ENCODE measurements at places on chromosomes 3 and 15.

DNA sequence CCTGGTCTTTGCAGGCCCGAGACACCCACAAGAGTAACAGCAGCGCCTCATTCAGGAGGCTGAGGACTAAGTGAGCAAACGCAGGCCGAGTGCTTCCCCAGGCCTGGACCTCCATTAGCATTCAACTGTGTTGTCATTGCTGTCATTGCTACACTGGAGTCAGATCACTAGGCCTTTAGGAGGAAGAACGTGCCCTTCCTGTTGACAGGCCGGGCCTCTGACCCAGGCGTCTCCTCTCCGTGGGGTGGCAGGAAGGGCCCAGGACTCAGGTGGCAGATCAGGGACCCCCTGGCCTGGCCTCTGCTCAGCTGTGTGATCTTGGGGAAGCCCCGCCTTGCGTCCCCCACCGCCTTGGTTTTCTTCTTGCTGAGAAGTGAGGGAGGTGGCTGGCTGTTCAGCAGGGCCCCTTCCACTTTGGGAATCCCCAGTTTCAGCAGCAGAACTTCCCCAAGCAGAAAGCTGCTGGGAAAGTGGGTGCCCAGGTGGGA lies 19.1 kb downstream of the ZDHHC19 start:
- no peak for DNase-seq

GRCh38 chr3:183033746-183034145 lies 53.4 kb upstream of the DCUN1D1 start:
- no peak for DNase-seq

DNA sequence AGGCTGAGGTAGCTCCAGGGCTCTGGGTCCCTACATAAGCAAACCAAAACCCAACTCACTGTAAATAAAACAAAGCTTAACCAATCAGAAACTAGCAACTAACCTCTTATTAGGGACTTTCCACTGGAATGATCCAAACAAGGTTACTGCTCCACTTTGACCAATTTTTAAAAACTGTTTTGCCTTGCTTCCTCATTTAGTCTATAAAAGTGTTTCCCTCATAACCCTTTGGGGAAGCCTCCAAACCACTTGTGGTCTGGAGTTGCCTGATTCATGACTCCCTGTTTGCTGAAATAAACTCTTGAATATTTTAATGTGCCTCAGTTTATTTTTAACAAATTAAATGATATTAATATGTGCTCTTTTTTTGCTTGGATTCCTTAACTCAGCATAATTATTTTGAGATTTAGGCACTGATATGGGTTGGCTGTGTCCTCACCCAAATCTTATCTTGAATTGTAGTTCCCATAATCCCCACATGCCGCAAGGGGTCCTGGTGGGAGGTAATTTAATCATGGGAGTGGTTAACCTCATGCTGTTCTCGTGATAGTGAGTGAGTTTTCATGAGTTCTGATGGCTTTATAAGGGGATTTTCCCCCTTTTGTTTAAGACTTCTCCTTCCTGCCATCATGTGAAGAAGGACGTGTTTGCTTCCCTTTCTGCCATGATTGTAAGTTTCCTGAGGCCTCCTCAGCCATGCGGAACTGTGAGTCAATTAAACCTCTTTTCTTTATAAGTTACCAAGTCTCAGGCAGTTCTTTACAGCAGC lies 90.6 kb downstream of the CD200R1L start:
- DNase-seq = no peak

- no peak for DNase-seq
These were observed 20.4 kb downstream of the CD200 start for GRCh38 chr3:112353365-112353764.

DNA sequence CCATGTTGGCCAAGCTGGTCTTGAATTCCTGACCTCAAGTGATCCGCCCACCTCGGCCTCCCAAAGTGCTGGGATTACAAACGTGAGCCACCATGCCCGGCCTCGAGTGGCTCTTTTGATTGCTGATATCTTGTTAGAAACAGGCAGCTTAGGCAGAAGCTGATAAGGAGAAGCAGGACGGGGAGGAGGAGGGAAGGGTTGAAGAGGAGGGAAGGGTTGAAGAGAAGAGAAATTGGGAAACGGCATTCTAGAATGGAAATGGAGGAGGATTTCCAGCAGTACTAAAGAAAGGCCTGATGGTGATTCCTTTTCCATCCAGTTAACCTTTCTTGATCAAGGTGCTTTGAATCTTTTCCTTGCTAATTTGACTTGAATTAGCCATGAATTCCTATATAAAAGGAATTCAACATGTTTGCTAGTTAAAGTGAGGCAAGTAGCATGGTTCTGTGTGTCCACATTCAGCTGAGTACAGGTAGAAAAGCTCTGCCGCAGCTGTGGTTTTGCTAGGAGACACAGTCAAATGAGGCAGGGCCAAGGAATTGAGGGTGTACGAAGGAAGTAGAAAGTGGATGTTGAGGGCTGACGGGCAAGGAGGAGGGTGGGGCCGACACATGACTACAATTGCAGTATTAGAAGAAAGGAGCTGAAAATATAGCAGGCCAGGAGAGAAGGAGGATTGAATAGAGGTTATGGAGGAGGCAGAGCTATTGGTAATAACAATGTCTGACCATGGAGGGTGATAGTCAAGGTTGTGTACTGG lies 27.2 kb upstream of the ATP1B3 start:
- no peak for DNase-seq

DNA sequence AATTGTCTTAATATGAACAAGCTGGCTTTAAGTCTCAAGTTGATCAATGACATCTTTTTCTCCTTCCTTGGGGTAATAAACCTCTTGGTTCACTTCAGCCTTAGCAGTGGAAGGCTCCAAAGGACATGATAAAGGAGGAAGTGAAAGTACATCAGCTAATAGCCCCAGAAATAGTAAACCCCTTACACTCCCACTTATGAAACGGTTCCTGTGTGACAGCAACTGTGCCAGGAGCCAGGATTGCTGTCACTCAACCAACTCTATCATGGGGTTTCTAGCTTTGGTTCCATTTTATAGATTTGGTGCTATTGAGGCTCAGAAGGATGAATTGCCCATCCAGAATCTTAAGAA lies 216.7 kb downstream of the ABHD5 start:
- DNase-seq = no peak

- DNase-seq = no peak
These were observed 32.4 kb downstream of the CCDC12 start for GRCh38 chr3:46944191-46944590.

GRCh38 chr3:100069472-100069871 lies 44.8 kb downstream of the FILIP1L start:
- DNase-seq = no peak

DNA sequence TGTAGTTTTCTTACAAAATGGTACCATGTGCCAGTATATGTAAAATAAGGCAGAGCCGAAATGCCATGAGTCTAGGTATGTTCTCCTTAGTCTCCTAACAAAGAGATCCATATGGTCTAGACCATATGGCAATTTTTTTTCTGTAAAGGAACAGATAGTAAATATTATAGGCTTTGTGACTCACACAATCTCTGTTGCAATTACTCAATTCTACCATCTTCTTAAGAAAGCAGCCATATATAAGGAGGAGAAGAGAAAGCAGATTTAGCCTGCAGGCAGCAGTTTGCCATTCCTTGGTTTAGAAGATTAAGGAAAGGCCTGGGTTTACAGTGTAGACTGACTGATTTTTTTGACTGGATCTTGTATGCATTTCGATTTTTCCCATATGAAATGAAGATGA lies 16.3 kb upstream of the BBX start:
- DNase-seq = no peak

- DNase-seq = no peak
These were observed 378.7 kb upstream of the TGFBR2 start for GRCh38 chr3:30227571-30228301.

GRCh38 chr3:135500034-135500433 lies 465.5 kb upstream of the PPP2R3A start:
- no peak for DNase-seq

DNA sequence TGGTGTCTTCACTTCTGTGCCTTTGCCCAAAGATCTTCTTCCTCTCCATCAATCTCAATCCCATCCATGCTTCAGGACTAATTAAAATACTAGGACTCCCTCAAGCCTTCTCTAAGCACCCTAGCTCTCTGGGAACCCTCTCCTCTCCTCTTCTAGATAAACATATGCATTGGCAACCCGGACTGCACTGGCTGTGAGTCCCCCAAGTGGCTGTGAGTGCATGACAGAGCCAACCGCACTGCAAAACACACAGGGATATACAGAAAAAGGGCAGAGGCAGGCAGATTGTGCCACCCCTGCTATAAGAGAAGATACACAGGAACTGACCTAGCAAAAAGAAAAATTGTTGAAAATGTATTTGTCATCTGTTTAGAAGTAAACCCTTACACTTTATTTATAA lies 457.1 kb downstream of the MFSD1 start:
- DNase-seq = no peak

DNA sequence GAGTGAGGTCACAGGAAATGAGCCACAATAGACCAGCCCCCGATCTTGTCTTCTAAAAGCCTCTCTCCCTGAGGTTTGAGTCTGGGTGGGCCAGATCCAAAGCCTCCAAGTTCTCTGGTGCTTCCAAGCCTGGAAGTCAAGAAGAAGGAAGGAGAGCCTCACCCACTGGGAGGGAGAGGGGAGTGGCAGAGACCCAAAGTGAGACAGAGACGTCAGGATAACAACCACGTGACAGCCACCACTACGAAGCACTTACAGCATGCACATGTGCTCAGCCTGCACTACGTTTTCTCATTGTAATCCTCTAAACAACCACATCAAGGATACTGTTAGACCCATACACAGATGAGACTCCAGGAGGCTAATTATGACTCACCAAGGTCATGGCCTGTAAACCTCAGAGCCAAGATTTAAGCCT lies 197.3 kb upstream of the LINGO1 start:
- DNase-seq = no peak

DNA sequence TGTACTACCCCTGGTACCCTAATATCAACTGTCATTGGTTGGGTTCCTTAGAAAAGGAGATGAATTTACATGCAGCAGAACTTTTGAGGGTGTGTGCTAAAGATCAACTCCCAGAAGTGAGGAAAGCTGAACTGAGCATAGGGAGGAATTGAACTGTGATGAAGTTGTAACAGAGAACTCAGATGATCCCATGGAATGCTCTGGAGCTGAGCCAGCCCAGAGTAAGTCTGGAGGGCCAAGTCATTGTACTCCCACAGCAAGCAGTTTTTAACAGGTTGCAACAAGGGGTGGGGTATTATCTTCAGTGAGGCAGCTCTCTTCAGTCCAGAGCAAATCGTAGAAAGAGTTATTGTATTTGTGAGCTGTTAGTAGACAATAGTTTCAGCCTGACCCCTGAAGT lies 572.3 kb downstream of the PYDC2 start:
- no peak for DNase-seq

DNA sequence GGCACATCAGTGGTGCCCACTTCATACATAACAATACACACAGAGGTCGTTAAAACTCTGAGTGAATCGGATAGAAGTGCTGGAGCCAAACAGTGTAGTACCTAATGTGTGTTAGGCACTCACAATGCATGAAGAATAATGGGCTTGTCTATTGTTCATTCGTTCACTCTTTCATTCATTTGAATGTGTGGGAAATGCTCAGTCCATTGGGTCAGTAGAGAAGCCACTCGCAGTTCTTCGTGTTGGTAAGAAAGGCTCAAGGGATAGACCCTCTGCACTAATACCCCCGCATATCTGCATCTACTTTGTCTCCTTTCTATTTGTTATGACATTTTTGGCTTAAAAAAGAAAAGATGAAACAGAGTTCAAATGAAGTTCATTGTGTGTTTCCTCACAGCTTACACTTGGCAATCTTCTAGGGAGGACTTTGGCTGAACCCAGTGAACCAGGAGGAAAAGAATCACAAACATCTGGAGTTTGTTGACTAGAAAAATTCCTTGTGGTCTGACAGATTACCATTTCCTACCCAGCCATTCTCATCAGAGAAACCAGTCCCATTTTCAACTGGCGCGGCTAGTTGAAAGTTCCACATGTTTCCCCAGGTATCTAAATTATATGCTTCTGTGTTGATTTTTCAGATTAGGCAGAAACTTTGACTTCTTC lies 32.8 kb upstream of the MFSD1 start:
- DNase-seq = no peak

- DNase-seq = no peak
These were observed 92.5 kb downstream of the HMG20A start for GRCh38 chr15:77513226-77513625.

GRCh38 chr3:64349551-64349950 lies 124.3 kb upstream of the PRICKLE2 start:
- DNase-seq = no peak

DNA sequence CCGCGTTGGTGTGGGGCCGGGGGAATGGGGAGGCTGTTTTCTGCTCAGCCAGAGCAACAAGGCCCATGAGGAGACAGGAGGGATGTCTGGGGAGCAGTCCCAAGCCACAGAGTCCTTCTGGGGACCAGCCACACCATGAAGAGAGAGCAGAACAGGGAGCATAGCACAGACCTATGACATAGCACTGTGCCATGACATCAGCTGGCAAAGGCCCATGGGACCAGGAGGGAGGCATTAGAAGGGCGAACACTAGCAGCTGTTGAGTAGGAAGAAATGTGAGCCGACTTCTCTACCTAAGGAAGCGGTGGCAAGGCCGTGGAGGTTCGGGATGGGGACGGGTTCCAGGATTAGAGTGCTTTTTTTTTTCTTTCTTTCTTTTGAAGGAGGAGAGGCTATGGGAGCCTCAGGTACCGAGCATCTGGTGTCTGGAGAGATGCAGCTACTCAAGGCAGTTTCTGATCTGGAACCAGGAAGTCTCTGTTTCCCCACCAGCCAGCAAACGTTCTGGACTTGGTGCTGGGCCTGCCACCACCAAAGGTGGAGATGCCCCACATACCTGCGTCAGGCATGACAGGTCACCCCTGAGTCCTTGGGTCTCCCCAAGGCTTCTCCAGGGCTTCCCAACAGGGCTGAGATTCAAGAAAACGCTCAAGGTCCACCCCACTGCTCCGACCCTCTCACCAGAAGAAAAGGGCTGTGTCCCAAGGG lies 77.3 kb upstream of the CGNL1 start:
- no peak for DNase-seq

- no peak for DNase-seq
These were observed 592.7 kb upstream of the NAALADL2 start for GRCh38 chr3:174266476-174266875.

- no peak for DNase-seq
These were observed 250.3 kb downstream of the EDEM1 start for GRCh38 chr3:5437783-5438323.

GRCh38 chr3:58697561-58697960 lies 31.0 kb upstream of the FAM3D start:
- DNase-seq = no peak

GRCh38 chr3:190517687-190518086 lies 3.8 kb downstream of the IL1RAP start:
- DNase-seq = no peak

DNA sequence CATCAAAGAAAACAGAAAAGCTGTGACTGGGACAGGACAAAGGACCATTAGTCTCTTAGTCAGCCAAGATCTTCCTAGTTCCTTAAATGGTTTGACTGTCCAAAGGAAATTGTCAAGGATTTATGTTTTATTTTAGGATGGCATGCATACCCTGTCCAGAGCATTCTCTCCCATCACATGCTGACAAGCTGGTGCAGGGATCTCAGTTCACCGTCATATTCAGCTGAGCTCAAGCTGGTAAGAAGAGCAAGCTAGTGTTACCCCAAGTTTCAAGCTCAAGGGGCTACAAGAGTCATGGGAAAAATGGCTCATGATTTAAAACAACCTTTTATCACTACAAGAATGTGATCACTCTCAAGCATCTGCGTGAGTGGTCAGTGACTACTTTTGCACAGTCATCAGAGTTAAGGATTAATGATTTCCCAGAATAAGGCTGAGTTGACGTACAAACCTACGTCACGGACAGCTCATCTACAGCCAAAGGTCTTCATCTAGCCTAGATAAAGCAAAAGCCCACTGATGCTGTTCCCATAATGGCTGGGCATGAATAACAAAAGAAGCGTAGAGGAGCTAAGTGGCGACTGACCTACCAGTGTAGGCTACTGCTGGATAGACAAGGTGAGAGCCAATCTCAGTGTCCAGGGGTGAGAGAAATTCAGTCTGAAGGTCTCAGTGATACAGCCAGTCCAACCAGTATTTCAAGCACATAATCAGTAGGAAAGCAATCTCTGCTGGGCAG lies 157.5 kb downstream of the GABRB3 start:
- no peak for DNase-seq
